Breast epithelium (tissue), 4 donors: ENCODE measurements at places on chromosomes 6 and 20. TPM values are rescaled to one million over a fixed set of nuclear protein-coding genes. Genes with fewer than 3 reads are reported as not detected.

GRCh38 chr6:40906759-40907158 is 132.3 kb downstream of the UNC5CL start:
- no peak for DNase-seq

Gene BPIFA1
- not detected for total RNA-seq

Gene SPINT3
- total RNA-seq: not detected

- no peak for DNase-seq
Observed at GRCh38 chr6:82283771-82284410, 36.3 kb upstream of the IBTK start.

Gene ZC2HC1B
- total RNA-seq: not detected

- DNase-seq: no peak
Observed at GRCh38 chr6:163339466-163339865, 75.1 kb upstream of the QKI start.

- DNase-seq: no peak
Observed at GRCh38 chr6:114362396-114362795, 19.6 kb upstream of the HS3ST5 start.

GRCh38 chr20:37223053-37223452 is 38.6 kb downstream of the GHRH start:
- no peak for DNase-seq

Gene TRIM40
- not detected for total RNA-seq

DNA sequence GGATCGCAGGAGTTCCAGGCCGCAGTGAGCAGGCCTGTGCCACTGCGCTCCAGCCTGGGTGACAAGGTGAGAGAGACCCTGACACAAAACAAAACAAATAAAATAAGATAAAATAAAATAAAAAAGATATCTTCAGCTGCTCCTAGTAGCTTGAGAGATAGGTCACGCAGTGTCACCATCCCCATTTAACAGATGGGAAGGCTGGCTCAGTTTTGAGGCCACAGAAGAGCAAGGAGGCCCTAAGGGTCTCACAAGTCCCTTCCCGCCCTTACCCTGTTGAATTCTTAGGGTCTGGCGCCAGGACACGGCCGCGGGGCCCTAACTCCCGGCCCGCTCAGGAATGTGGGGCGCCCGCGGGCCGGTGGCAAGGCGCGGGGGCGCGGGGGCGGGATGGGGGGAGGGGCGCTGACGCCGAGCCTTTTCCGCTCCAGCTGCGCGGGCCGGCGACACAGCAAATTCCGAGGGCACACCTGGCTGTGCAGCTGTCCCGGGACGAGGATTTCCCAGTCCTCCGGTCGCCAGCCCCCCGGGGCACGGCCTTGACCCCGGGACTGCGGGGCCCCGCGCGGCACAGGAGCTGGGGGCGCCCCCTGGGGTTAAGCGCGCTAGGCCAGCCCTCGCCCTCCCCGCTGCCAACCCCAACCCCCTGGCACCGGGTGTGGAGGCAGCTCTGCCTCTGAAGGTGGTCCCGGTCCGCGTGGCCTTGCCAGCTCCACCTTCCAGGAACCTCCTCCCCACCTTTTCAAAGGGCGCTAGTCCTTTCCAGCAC is 10.3 kb upstream of the R3HDML start:
- DNase-seq: no peak

Gene BANF2
- not detected for total RNA-seq

Gene RIOK1
- 26.9 TPM for total RNA-seq

Gene L3MBTL3
- total RNA-seq: 9.7 TPM

DNA sequence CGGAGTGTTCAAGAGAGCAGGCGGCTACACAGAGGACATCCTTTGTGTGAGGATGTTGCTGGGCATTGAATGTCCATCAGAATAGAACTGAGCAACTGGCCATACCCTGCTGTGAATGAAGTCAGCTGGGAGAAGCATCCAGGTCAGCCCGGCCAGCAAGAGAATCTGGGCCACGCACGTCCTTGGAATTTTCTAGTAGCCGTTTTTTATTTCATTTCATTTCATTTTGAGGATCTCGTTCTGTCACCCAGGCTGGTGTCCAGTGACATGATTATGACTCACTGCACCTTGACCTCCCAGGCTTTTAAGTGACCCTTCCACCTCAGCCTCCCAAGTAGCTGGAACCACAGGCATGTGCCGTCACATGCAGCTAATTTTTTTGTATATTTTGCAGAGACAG is 97.9 kb downstream of the SSR1 start:
- no peak for DNase-seq

Gene DACT2
- total RNA-seq: 0.32 TPM

Gene CALHM6
- total RNA-seq: 8.3 TPM

DNA sequence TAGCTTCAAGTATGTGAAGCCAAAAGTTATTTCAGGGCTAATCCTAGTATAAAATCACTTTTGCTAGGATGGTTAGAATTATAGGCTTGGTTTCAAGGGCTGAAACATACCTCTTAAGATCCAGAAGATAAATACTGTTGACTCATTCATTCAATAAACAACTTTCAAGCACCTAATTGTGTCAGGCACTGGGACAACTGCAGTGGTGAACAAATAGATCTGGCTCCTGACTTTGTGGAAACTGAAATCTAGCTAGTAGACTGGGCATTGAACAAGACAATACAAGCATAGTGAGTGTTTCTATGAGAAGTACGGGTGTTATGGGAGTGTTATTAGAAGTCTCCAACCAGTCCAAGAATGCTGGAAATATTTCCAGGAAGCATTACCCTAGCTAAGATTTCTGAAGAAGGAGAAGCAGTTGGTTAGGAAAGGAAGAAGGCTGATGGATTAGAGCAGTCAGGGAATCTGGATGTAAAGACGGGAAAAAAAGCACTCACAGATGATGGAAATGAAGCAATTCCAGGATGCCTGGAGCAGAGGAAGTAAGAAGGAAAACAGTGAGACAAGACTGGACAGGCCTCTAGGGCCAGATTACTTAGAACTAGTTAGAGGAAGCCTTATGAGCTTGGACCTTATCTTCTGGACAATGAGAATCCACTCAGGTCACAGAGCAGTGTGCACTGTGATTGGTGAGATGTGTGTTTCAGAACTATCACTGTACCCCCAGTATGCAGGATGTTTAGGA is 132.6 kb upstream of the RAB32 start:
- no peak for DNase-seq
